NCI-H1436 treated with DMSO at 0.1 percent for 48 hours (cell line): ENCODE measurements at places on chromosomes 16 and 17.
A peak's percentile ranks its signal among the peaks of the same experiment; 100 is the strongest.

GRCh38 chr16:85363881-85364280 is 249.2 kb upstream of the GSE1 start:
- DNase-seq: no peak

DNA sequence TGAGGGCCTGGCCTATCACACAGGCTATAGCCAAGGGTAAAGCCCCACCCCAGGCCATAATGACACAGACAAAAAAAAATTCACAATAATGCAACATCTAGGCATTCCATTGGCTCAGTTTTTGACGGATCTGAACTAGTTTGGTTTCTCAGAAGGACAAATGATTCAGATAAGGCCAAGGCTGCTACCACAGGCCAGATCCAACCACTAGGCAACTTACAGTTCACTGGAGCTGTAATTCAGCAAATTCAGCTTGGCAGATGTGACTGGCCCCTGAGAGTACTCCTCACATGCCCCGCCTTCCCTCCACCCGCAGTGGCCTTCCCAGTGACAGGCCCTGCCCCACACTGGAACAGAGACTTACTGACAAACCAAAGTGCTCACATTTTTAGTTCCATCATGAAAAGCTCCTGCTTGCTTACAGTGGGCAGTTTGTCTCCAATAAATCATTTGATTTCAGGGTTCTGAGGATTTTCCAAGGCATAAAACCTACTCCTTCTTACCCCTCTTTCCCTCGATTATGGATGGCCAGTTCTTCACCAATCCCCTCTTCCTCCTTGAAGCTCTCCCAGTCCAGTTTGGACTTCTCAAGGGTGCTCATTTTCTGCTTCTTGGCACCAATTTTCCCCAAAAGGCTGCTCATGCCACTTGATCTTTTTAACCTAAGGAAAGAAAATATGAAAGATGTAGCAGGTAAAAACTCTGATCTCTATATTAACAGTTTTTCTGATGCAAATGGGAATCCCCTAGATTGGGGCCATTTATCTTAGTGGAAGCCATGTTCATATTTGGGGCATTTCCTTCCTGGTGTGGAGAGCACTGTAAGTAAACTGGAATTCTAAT is 53.3 kb upstream of the BCAR1 start:
- DNase-seq: no peak

DNA sequence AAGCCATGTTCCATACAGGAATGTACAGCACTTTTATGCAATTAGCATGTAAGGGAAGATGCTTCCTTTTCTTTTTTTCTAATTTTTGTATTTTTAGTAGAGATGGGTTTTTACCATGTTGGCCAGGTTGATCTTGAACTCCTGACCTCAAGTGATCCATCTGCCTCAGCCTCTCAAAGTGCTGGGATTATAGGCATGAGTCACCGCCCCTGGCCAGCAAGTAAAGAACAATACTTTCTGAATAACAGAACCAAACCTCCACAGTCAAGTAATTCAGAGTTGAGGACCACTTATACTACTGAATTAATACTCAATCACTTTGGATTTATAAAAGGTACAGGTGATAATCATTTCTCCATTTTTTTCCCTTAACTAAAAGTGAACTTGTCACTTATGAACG is 13.0 kb downstream of the C16orf87 start:
- DNase-seq: no peak

DNA sequence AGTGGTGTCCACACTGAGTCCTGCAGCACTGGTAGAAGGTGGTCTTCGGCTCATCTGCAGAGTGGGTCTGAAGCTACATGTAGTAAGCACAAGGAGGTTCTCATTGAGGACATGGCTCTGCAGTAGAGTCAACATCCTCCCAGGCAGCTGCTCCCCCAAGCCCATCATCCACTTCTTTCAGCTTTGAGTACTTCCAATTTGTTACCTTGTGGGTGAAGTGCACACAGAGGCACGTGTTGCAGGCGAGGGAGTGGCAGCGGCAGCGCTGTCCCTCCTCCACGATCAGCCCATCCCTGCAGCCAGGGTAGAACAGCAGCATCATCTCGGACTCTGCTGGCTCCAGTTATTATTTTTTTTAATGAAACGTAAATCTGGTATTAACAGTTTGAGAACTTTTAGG is 1.8 kb upstream of the SSTR2 start:
- DNase-seq: peak; percentile 81

DNA sequence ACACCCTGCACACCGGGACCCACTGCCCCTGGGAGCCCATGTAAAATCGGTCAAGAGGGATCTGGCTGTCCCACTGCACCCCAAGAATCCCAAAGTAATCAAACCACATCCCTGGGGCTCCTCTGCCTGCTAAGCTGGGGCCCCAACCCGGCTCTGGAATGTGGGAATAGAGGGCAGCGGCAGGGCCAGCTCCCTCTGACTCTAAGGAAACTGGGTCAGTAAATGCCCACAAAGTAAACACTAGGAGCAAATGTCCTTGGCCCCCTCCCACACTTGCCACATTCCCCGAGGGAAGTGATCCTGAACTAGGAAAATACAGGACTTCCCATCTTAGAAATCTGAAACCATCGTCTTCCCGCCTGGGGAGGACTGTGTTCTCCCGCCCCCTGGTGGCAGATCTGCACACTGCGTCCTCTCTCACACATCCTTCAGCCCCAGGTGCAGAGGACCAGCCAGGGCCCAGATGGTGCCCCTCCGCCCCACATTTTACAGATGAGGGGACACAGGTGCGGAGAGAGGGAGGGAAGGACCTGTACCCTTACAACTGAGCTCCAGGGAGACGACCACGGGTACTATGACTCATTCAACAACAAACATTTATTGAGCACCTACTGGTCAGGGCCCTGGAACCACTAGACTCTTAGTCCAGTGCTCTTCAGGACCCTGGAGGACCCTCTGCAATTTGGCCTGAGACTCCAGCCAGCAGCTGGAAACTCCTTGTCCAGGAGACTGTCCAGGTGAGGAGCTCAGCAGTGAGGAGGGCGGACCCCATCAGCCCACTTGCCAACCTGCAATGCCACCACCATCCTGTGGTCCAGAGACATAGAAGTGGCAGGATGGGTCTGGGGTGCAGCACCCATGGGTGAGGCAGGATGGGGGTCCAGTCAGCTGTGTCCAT is 10.1 kb downstream of the P3H4 start:
- DNase-seq: peak; percentile 38

DNA sequence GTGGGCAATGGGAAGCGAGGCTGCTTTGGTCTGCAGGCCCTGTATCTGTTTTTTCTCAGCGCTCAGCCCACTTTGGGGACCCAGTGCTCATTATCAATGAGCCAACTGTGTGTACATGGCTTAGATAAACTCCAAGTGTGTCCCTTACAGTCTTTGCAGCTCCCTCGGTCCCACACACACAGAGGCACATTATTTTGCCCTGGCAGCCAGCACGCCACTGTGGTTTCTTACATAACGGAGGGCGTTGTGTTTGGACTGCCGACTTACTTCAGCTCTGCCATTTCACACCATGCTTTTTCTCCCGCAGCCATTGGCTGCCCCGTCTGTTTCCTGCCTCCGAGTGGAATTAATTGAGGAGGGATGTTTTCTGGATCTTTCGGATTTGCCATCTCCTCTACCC is 56.5 kb upstream of the CLEC18A start:
- DNase-seq: no peak

GRCh38 chr16:48091117-48091516 is 64.7 kb downstream of the ABCC12 start:
- no peak for DNase-seq

DNA sequence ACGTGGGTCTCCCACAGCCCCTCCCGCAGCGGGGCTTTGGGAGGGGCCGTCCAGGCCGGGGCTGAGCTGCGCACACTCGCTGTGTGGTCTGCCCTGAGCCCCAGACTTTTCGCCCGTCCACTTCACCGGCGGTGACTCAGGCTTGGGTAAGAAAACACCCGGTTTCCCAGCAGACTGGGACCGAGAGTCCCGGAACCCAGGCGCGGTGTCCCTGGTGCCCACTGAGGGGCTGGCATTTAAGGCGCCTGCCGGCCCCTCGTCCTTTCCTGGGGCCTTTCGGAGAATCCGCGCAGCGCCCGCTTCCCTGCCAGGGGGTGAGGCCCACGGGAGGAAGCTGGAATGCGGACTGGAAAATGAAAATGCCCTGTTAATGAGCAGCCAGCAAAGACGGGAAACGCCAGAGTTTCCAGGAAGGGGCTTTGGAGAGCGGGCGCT is 100.3 kb downstream of the C16orf95 start:
- DNase-seq: no peak

DNA sequence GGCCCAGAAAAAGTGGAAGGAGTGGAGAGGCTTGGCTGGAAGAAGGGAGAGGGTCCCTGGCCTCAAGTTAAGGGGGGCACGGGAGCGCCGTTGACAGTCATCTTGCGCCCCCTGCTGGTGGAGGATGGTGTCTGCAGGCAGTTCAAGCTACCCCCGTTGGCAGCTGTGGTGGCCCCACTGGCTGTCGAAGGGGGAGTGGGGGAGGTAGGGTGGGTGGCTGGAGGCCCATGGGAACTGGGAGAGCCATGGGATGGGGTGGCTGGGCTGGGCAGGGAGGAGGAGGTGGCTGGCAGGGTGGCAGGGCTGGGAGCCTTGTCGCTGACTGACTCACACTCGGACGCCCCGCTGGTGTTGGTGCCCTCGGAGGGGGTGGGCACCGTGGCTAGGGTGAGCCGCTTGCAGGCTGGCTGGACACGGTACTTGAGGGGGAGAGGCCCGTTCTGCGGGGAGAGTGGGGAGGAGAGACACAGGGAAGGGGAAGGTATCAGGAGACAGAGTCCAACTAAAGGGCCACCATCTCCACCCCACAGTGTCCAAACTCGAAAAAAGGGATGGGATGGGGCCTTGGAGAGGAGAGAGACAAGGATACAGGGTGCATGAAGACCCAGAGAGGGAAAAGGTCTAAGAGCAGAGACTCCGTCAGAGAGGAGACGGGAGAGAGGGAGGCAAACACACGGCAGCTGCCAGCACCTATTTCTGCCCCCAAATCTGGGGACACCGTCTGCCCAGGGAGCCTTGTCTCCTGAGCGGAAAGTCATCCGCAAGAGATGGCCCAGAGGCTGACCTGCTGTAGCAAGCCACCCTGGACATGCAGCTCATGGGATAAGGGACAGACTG is 5.2 kb downstream of the CISD3 start:
- DNase-seq: no peak

DNA sequence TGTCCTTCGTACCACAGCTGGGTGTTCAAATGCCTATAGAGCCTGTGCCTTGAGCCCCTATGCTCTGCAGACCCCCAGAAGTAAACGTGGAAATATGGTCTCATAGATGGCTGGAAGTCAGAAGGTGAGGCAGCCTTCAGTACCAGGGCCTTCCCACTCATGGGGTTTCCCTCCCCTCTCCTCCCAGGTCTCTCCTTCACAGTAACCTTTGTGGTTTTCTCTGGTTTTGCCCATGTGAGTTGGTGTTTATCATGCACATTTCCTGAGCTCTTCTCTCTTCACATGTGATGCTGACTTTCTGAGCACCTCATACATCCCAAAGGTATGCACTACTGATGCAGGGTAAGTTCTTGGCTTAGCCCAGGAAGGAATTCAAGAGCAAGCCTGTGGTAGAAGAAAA is 35.4 kb downstream of the TMEM114 start:
- no peak for DNase-seq

DNA sequence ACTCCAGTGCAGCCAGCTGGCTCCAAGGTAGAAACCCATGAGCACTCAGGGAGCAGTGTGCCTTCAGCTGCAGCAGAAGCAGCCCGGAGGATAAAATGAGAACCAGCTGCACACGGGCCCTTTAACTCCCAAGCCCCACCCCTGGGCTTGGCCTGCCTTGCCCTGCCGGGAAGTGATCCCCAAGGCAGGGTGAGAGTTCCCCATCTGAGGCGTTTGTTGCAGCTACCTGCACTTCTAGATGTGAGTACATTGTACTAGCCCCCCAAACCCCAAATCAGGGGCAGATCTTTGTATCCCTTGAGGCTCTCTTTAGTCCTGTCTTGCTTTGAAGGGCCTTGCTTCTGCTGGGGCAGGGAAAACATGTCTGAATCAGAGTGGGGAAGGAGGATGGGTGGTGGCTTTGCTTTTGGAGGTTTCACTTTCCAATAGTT is at the start of gene MVP:
Gene MVP (plus strand): TSS at position 192 of the 431 bp plus-strand sequence. CDS start 10,088 bp downstream, outside the sequence.
- DNase-seq: no peak

DNA sequence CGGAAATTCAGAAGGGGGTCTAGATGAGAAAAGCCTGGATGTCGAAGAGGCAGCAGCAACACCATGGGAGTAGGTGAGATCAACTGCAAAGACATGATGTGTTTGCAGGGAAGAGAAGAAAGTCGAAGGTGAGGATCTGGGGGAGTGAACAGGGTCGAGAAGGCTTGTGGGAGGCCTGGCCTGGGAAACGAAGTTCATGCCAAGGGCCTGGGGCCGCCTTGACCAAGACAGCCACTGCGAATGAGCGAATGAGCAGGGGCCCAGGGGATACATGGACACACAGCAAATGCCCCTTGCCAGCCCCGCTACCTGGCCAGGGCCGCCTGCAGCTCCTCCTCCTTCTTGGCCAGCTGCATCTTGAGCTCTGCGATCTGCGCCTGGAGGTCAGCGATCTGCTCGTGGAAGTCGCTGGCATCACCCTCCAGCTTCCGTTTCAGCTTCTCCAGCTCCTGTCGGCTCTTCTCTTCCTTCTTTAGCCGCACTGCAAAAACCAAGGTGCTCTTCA is 87.1 kb downstream of the NDE1 start:
- no peak for DNase-seq

DNA sequence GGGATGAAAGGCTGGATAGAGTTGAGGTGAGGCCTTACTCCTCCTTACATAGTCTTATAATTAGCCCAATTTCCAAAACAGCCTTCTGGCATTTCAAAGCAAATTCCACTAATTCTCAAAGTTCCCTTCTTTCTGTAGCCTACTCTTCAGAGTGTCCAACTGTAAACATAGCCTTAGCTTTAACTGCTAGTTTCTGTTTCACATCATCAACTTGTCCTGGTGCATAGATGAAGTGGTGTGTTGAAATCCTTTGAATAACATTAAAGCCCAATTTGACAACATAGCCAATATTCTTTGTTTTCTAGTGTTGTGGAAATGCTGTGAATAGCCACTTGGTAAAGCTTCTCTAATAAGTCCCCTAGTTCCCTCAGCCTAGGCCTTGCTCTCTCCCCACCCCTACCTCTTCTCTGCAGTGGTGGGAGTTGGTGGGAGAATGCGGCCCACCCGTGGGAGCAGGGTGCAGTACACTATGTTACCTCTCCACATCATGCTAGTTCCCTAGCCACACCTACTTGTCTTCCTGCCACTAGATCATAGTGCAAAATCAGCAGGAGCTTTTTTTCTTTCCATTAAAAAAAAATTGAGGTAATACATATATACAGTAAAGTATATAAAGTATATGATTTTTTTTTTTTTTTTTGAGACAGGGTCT is 127.0 kb upstream of the HAS3 start:
- DNase-seq: no peak

DNA sequence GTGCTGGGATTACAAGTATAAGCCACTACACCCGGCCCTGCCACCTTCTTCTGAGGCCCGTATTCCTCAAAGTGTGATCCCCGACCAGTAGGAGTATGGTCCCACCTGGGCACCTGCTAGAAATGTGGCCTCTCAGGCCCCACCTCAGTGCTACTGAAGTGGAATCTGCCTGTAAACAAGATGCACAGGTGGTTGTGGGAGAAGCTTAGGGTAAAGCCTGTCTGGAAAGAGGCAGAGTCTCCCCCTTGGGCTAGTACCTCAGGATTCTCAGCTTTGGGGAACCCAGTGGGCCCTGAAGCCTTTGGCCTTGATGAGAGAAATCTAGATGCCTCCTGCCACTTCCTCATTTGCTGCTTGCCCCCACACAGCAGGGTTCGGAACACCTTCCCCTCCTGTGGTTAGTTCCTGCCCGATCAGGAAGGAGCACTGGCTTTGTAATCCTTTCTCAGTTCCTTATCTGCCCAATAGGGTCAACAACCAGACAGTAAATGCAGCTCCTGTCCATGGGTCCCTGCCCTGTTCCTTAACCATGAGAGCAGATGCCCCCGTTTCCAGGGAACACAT is 25.2 kb downstream of the TK2 start:
- DNase-seq: no peak

- no peak for DNase-seq
Measured at GRCh38 chr17:30084788-30085187, 31.8 kb upstream of the NSRP1 start.
